ENCODE measurements at places on chromosomes 11 and 22.

GRCh38 chr11:76189682-76190081 is 16.6 kb downstream of the WNT11 start:
- no peak for DNase-seq

GRCh38 chr11:110198031-110198729 is 98.2 kb downstream of the RDX start:
- no peak for DNase-seq

GRCh38 chr11:60131912-60132311 is 43.4 kb downstream of the MS4A2 start:
- DNase-seq = no peak

DNA sequence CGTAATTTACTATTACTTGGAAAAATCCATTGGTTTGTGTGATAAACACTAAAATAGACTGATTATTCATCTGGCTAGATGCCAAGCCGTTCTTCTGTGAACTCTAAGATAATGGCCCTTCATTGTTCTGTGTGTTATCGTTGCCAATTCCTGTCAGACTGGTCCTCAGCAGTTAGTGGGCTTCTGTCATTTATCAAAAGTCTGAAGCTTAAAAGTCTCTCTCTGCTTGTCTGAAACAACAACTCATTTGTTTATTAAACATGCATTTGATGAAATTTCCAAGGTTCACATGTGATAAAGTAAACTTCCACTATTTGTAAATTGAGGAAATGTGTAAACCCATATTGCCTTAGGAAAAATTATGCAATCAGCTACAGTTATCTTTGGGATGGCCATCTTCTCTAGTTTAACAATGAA is 21.1 kb upstream of the RDX start:
- no peak for DNase-seq

- DNase-seq = no peak
Observed at GRCh38 chr22:39815932-39816331, 77.6 kb downstream of the ENTHD1 start.

GRCh38 chr22:33438273-33438672 is 380.1 kb upstream of the SYN3 start:
- DNase-seq = no peak

GRCh38 chr11:128174465-128175291 is 412.7 kb downstream of the ETS1 start:
- DNase-seq = no peak

- DNase-seq = no peak
Observed at GRCh38 chr11:80686889-80687288, 1246.1 kb upstream of the TENM4 start.

- DNase-seq = no peak
Observed at GRCh38 chr11:88340366-88340935, 2.9 kb upstream of the CTSC start.
